ENCODE measurements at places on chromosomes 2 and 18. TPM values are rescaled to one million over a fixed set of nuclear protein-coding genes. Genes with fewer than 3 reads are reported as not detected.

DNA sequence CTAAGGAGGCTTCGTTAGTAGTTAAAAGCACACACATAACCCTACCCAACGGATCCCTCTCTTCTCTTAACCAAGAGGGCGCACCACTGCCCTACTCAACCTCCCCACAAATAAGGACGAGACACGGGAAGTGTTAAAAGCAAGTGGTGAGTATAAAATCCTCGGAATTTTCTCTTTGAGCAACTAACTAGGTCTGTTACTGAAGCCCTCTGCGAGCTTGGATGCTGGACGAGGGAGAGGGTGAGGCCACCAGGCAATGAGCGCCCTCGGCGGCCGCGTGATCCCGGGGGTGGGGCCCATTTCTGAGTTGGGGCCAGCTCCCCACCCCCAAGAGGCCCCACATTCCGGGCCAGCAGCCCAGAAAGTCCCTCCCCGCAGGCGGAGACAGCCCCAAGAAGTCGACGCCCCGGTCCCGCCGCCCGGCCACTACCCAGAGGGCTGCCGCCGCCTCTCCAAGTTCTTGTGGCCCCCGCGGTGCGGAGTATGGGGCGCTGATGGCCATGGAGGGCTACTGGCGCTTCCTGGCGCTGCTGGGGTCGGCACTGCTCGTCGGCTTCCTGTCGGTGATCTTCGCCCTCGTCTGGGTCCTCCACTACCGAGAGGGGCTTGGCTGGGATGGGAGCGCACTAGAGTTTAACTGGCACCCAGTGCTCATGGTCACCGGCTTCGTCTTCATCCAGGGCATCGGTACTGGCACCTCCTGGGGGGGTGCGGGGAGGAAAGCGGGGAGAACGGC is at the start of gene CYBRD1:
CYBRD1 (plus strand) TSS at position 423 of the 736 bp plus-strand sequence; CDS start at position 495, 72 bp downstream.
- DNase-seq, result peak; percentile 15

RGPD8 gene
- total RNA-seq, result 11.3 TPM

- no peak for DNase-seq
Measured at GRCh38 chr18:43789234-43790000, 512.1 kb upstream of the SYT4 start.

GRCh38 chr18:78731016-78731397 is 248.6 kb upstream of the SALL3 start:
- no peak for DNase-seq

DNAJC5G gene
- total RNA-seq, result not detected

HSPD1 gene
- total RNA-seq, result 409 TPM

- no peak for DNase-seq
Measured at GRCh38 chr18:2879889-2880288, 33.1 kb downstream of the EMILIN2 start.

Measured in progenitor cell of endocrine pancreas (in vitro differentiated cells).